Kidney tubule cell (primary cell): ENCODE measurements at places on chromosomes 11 and 22.

- DNase-seq = no peak
These were observed 3.0 kb downstream of the UCP3 start for GRCh38 chr11:74005721-74006517.

DNA sequence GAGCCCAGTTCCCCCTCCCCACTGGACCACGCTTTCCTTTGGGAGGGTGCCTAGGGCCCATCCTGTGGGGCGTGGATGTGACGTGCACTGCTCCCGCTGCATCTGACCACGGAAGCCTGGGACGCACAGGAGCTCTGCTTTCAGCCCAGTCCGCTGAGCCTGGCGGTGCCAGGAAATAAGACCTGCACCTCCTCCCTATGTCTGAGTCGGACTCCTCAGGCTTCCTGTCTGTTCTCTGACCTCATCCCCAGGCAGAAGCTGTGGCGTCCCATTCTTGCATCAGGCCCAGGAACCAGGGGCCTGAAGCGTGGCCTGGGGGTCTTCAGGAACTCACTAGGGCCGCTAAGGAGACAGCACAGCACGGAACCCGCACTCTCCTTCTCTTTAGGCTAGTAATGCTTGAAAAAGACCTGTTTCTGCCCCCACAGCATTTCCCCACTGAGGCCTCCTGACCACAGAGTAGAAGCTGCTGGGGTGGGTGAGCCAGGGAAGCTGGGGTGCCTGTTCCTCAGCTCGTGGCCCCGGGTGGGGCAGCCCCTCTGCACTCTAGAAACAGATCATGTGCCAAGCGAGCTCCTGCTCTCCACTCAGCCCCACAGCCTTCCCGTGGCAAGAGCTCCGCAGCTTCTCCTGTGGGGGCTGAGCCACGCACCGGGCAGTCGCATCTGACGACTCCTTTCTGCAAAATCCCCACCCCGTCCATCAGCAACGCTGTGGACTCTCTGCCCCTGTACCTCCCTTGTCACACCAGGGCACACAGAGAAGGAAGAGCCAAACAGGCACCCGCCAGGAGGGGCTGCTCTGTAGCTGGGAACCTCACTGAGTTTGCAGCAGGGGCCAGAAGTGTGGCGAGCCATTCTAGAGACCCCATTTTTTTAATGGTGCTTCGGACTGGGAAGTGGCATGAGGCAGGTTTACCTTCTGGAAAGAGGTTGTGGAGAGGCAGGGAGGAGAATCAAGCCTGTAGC lies 22.6 kb downstream of the MOV10L1 start:
- peak; percentile 41 for DNase-seq

- DNase-seq = peak; percentile 62
These were observed 475 bp downstream of the MAPK12 start for GRCh38 chr22:50260801-50261614.

DNA sequence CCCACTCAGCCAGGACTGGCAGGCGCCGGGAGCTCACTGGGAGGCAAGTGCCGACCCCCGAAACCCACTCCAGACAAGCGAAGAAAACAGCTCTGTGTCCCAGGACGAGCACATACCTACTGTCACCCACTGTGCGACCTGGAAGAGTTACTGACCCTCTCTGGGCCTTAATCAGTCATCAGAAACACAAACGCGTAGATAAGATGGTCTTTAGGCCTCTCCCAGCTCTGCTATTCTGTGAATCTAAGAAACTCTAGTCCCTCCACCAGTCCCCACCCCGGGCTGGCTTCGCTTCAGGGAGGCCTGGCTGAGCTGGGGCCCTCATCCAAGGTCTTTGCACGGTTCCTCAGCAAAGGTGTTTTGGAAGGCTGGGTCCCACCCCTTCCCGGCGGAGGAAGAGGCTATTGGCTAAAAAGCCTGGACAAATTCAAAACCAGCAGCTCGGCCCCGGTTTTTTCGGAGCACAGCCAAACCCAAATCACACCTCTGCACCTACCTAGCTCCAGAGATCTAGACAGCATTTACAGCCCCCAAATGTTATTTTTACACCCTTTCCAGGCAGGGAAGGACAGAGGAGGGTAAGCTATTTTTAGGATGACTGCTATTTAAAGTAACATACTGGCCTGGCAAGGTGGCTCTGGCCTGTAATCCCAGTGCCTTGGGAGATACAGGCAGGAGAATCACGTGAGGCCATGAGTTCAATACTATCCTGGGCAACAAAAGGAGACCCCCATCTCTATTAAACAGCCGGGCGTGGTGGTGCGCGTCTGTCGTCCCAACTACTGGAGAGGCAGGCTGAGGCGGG lies 13.2 kb upstream of the HDHD5 start:
- peak; percentile 32 for DNase-seq

DNA sequence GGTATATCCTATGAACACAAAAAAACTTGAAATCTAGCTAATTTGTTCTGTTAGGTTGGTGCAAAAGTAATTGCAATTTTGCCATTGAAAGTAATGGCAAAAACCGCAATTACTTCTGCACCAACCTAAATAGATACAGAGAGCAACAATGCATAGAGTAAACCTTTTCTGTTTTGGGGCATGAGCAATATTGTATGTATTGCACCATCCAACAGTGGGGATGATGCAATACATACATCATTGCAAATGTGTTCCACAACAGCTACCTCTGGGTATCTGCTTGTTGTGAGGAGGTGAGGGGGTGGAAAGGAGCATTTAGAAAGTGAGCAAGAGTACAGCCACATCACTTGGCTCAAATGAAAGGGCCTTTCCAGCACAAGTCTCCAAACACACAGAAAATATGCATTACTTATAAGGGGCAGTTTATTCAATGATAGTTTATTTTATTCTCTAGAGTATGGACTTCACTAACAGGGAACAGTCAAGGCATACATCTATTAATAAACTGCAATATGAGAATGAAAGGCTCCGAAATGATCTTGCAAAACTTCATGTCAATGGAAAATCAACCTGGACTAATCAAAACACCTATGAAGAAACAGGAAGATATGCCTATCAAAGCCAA lies 77.3 kb downstream of the DEUP1 start:
- no peak for DNase-seq

DNA sequence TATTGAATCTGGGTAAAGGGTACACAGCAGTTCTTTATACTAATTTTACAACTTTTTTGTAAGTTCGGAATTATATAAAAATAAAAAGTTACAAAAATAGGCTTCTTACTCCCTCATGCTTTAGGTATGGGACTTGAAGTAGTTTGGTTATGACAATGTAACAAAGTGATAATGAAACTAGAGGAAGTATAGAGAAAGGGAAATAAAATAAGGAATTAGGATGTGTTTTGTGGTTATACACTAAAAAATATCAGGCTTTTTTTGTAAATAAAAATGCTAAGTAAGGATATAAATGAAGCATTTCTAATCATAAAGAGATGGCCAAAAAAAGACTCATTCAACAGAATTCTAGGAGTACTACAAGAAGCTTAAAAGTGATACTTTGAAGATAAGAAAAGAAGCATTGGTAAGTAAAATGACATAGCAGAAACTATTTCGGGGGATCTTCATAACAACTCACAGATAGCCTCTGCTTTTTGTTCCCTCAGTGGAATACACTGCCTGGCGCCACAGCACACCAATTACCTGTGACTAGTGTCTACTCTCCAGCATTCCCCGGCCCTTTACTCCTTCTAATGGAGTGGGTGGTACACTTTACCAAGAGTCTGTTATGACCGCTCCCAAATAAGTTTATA lies 322.7 kb upstream of the PITPNB start:
- DNase-seq = no peak

- DNase-seq = no peak
These were observed 7.2 kb downstream of the RAB36 start for GRCh38 chr22:23152238-23153114.

DNA sequence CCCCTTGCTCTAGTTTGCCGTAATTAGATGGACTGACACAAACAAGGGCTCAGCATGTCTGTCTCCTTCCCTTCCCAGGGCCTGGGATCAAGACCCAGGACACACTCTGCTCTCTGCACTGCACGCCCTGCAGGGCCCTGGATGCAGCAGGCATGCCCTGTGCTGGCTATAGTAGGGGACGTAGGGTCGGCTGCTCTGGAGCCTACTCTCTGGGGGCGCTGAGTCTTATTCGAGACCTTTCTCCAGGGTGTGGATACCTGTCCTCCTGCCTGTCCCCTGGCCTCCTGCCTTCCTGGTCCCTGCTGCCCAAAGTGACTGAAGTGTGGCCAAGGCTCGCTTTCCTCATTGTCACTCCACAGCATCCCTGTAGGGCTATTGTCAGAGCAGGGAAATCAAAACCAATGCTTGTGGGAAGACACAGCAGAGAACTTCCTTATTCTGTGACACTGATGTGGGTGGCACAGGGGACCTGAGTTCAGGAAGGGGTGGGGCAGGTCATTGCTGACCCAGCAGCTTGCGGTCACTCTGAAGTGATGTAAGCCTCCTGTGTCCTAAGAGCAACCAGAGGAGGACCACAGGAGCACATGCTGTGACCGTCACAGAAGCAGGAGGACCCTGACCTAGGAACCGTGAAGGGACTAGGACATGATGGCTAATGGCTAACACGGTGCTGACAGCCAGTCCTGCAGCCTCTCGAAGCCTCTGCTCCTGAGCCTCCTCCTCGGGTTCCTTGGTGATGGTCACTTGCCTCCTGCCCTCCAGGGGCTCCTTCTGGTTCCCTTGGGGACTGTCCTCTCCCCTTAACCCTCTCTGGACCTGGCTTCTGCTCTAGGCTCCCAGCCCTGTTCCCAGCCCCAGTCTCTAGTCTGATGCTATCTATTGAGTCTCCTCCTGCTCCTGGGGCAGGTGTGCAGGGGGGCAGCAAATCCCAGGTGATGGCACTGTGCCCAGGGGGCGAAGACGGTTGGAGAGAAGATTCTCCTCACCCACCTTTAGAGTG lies 10.3 kb downstream of the APOBEC3A start:
- DNase-seq = no peak

DNA sequence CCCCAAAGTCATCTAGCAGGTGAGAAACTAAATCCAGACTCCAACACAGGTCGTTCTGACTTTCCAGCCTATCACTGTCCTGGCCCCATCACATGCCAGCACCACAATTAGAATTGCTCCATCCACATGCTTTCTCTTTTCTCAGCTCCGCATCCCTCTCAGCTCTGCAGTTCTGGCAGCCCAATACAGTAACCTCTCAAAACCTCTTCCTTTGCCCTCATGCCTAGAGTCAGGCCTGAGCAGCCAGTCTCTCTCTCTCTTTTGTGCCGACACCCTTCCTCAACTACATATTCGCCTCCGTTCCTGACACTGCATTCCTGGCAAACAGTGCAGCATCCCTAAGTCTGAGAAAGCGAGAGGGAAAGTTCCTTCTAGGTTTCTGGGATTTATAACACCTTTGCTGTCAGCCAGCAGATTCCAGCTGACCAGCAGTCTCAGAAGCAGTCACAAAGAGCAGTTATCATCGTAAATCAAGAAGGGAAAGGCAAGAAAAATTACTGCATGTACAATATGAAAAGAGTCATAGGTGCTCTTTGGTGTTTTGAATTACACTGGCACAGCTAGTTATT lies 258.0 kb downstream of the FAT3 start:
- DNase-seq = no peak

GRCh38 chr22:30000566-30000965 lies 79.7 kb upstream of the HORMAD2 start:
- peak; percentile 48 for DNase-seq

GRCh38 chr11:94224078-94224477 lies 80.3 kb upstream of the IZUMO1R start:
- no peak for DNase-seq
